IPS-NIHi11 (cell line): ENCODE measurements at places on chromosomes 3 and 15.

DNA sequence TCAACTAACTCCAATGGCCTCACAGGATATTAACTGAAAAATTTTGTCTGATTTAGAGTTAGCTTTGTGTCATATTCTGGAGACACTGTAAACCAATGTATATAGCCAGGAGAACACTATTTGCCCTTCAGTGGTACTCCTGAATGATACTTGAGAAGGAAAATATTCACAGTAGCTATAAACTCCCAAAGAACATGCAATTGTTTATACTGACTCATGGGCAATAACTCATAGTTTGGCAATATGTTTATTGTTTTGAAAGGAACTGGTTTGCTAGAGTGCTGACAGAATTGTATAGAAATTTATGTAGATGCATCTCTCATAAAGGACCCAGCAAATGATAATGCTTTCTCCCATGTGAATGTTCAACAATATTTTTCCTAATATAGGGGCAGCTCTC, 537.6 kb downstream of the PLOD2 start:
- no peak for DNase-seq

GRCh38 chr3:122800031-122800430, 5.2 kb downstream of the SLC49A4 start:
- no peak for DNase-seq

DNA sequence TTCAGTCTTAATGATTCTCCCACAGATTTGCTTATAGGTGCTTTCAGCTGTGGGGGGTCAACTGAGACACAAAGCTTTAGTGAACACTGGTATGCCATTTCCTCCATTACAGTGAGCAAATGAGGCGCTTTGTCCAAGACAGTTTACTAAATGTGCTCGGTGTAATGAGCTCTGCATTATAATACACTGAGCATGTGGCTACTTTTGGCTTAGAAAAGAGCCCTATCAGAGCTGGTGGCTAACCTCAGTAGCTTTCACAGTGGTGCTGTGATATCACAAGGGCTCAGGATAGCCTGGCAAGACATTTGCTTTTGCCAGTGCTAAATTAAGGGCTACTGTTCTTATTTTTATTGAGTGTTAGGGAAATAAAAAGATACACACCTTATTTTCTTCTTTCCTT, 749.7 kb upstream of the ARPP21 start:
- DNase-seq, result no peak

DNA sequence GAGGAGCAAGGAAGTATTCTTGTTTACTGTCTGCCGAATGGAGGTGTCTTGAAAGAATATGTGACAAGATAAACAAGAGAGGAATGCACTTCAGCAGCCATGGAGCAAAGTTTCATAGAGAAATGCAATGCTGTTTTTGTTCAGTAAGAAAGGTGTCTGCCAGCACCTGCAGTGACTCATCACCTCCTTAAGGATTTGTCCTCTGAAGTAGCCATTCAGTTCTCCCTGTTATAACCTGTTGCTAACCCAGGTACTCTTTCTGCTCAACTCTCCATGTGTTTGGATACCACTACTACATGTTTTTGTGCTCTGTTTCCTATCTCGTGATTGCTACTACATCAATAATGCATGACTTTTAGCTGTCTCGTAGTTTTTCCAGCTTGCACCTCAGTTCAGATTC, 328.9 kb downstream of the CHL1 start:
- no peak for DNase-seq

DNA sequence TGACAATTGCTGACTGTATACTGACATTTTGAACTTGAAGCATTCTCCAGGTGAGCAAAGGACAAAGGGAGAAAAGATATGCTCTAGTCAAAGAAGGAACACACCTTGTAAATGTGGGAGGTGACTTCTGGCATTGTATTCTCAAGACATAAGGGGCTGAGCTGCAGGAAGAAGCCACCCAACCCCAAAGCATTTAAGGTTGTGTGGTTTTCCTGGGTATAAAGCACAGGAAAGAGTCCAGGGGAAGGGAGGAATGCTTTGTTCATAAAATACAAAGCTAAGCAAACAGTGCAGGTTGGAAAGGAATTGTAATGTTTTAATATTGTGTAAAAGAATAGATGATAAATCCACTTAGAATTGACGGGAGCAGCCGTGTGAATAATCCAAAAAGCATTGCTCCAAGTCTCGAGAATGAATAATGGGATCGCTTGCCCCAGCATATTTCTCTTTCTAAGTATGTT, 102.4 kb upstream of the LRIG1 start:
- DNase-seq, result no peak

DNA sequence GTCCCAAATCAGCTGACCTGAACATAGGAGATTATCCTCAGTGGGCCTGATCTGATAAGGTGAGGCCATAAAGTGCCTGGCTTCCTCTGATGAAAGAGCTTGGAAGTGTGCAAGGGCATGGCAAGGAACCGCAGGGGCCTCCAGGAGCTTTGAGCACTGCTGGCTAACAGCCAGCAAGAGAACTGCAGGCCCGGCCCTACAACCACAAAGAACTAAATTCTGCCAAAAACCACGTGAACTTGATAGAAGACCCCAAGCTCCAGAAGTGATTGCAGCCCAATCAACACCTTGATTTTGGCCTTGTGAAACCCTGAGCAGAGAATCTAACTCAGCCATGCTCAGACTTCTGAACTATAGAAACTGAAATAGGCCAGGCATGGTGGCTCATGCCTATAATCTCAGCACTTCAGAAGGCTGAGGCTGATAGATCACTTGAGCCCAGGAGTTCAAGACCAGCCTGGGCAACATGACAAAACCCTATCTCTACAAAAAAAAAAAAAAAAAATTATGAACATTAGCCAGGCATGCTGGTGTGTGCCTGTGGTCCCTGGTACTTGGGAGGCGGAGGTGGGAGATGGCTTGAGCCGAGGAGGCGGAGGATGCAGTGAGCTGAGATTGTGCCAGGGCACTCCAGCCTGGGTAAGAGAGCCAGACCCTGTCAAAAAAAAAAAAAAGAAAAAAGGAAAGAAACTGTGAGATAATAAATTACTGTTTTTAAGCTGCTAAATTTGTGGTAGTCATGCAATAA, 7.7 kb upstream of the DIS3L start:
- DNase-seq, result no peak

DNA sequence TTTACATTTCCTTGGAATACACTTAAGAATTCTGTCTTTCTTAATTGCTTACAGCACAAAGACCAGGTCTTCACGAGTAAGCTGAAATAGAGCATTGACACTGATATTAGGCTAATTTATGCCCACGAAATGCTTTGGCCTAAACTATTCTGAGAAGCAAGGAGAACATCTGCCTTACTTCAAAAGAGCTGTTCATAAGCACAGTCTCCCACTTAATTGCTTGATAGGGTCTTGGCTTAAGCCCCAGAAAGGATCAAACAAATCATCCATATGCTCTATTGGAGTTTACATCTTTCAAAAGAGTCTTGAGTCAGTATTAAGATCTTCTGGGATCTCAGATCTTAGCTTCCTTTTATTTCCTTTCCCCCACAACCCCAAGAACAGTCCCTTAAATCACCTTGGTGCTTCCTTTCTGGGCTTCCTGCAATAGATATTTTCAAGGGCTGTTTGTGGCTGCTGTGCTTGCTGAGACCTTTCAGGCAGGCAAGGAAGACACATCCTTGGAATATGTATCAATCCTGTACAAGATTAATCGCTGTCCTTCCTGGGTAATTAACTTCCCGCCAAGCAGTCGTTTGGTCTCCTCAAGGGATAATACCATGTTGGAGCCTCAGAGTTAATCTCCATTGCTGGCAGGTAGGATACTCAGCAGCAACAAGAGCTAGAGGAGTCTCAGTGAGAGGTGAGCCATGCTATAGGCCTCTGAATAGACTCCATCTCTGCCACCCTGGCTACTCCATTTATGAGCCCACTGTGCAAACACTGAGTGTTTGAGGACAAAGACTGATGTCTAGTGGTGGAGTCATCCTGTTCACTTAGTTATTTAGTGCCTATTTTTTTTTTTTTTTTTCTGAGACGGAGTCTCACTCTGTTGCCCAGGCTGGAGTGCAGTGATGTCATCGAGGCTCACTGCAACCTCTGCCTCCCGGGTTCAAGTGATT, 37.1 kb downstream of the TMEM158 start:
- no peak for DNase-seq

- DNase-seq, result no peak
Measured at GRCh38 chr3:192841428-192841827, 76.2 kb downstream of the MB21D2 start.

DNA sequence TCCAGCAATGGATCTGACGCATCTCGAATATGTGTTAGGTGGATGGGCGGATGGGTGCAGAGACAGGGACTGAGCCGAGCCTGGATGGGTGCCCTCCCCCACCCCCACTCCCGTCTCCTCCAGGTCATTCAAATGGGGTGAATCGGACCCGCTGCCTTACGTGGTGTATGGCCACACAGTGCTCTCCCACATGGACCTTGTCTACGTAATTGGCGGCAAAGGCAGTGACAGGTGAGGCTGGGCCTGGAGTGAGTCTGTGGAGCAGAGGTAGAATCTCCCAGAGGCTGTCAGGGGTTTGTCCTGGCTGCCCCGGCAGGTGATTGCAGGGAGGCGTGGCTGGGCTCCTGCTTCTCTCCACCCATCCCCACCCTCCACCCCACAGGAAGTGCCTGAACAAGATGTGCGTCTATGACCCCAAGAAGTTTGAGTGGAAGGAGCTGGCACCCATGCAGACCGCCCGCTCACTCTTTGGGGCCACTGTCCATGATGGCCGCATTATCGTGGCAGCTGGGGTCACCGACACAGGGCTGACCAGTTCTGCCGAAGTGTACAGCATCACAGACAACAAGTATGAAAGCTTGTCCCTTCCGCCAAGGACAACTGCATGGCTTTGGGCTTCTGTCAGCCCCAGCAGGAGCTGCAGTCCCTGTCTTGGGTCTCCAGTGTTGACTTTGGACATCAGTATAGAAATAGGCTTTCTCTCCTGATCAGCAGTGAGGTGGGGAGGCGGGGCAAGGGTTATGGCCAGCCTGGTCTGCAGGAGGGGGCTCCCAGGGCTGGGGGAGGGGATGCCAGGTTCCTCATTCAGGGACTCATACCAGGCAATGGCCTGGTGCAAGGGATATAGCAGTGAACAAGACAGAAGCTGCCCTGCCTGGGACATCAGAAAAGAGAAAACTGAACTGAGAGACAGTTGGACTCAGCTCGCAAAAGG, 3.4 kb downstream of the KLHL40 start:
- DNase-seq, result no peak

DNA sequence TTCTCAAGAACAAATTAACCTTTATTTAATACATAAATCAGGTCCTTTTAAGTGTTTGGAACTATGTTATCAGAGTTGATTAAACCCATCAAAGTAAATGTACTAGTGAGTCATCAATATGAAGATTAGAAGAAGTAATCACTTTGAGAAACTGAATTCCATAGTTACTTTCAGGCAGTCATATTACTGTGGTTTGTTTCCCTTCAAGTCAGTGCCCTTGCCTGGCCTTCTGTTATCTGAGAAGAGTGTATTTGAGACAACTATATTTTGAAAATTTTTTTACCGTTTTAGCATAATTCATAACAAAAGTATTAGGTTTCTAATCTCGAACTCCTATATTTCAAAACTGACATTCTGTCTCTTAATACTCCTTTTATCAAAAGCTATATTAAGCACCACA, 73.6 kb downstream of the GMPS start:
- DNase-seq, result no peak

DNA sequence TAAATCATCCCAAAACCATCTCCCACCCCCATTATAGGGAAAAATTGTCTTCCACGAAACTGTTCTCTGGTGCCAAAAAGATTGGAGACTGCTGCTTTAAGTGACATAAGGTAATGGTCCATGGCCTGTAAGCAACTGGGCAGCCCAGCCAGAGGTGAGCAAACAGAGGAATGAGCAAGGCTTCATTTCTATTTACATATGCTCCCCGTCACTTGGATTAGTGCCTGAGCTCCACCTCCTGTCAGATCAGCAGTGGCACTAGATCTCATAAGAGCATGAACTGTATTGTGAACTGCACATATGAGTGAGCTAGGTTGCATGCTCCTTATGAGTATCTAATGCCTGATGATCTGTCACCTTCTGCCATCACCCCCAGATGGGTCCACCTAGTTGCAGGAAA, 1159.8 kb upstream of the ALCAM start:
- peak; percentile 9 for DNase-seq

- DNase-seq, result no peak
Measured at GRCh38 chr3:17111586-17111985, 226.8 kb downstream of the PLCL2 start.

- no peak for DNase-seq
Measured at GRCh38 chr3:42717306-42717705, 14.7 kb upstream of the HHATL start.

- peak; percentile 88 for DNase-seq
Measured at GRCh38 chr3:43894176-43895049, 203.7 kb downstream of the ABHD5 start.

GRCh38 chr15:89179966-89180875, 41.2 kb downstream of the RLBP1 start:
- DNase-seq, result no peak

- DNase-seq, result no peak
Measured at GRCh38 chr3:171776411-171776810, 33.9 kb downstream of the PLD1 start.

DNA sequence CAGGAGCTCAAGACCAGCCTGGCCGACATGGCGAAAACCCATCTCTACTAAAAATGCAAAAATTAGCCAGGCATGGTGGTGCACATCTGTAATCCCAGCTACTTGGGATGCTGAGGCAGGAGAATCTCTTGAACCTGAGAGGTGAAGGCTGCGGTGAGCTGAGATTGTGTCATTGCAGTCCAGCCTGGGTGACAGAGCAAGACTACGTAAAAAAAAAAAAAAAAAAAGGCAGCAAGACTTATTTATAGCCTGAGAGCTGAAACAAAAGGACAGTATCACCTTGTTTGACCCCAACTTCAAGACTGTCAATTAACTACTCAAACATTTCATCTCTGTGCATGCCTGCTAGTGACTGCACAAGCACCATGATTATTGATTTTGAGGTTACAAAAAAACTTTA, 478.9 kb upstream of the GBE1 start:
- DNase-seq, result no peak
